Esophagus squamous epithelium (tissue), 5 donors: ENCODE measurements at places on chromosomes 6 and 20. TPM values are rescaled to one million over a fixed set of nuclear protein-coding genes. Genes with fewer than 3 reads are reported as not detected.

DNA sequence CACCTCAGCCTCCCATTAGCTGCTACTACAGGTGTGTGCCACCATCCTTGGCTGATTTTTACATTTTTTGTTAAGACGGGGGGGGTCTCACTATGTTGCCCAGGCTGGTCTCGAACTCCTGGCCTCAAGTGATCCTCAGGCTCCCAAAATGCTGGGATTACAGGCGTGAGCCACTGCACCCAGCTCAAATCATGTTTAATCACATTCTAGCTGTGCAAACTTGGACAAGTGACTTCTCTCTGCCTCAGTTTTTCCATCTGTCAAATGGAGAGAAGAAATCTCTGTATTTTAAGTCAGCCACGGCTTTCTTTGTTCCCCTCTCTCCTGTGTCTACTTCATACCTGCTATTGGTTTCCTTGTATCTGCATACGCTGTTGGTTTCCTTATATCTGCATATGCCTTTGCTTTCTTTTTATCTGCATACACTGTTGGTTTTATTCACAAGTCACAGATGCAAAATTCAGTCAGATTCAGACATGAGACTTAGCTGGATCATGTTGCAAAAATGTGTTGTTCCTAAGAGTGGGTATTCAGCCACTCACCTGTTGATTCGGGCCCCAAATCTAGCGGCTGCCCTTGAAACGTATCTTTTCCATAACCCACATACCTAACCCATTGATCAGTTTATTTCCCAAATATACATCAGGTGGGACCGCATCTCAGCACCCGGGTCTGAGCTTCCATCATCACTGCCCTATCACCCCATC, 30.2 kb downstream of the SULF2 start:
- DNase-seq: no peak
- no peak overlapping the region for H3K27ac ChIP-seq
- H3K4me3 ChIP-seq: no peak overlapping the region
- no peaks in the 10 kb centered on the region for H3K36me3 ChIP-seq

DNA sequence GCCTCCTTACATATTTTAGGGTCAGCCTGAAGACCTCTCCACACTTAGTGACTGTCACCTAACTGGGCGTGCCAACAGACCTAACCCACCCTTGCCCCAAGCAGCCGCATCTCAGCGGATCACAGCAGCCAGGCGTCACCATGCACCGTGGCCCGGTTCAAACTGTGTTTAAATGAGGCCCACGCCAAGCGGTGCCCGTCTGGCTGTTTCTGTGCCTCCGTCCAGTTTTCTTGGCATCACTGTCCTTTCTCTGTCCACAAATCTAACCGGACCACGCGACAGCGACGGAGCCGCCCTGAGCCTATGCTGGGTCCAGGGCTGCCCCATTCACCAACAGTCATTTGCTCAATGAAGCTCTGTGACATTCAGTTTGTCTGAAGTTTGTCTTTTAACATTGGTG, 393.3 kb downstream of the THBS2 start:
- no peak overlapping the region for H3K4me3 ChIP-seq
- DNase-seq: no peak
- H3K4me1 ChIP-seq: no peaks in the 10 kb centered on the region
- no peak overlapping the region for H3K27ac ChIP-seq
- H3K27me3 ChIP-seq: no peaks in the 10 kb centered on the region

GRCh38 chr6:148570456-148570855, 176.4 kb upstream of the UST start:
- no peaks in the 10 kb centered on the region for H3K27me3 ChIP-seq
- no peak overlapping the region for H3K27ac ChIP-seq
- no peak for DNase-seq
- no peaks in the 10 kb centered on the region for H3K36me3 ChIP-seq
- H3K4me3 ChIP-seq: no peak overlapping the region

DNA sequence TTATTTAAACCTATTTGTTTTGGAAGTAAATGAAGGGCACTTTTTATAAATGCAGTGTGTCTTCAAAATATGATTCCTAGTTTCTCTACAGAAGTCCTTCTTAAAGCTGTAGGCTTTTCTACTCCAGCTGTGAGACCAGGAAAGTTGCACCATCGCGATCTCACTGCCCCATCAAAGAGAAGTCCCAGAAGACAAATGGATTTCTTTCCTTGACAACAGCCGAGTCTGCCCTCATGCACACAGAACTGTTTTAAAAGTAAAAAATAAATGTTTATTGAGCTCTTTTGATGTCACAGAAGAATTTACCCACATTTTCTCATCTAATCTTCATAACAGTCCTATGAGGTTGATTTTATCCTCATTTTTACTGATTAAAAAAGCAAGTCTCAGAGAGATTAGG, 324.4 kb upstream of the NT5E start:
- no peaks in the 10 kb centered on the region for H3K4me1 ChIP-seq
- H3K27me3 ChIP-seq: no peaks in the 10 kb centered on the region
- no peak for DNase-seq
- H3K36me3 ChIP-seq: no peaks in the 10 kb centered on the region
- no peak overlapping the region for H3K27ac ChIP-seq

Gene MAS1
- not detected for total RNA-seq

Gene SLC4A11
- total RNA-seq: 16.3 TPM
